ENCODE measurements at places on chromosomes 16 and 17.

- DNase-seq, result no peak
Observed at GRCh38 chr17:28948342-28948741, 3.0 kb downstream of the PHF12 start.

GRCh38 chr17:27513849-27514248, 57.6 kb downstream of the KSR1 start:
- no peak for DNase-seq

GRCh38 chr16:69613378-69614154, 47.8 kb downstream of the NFAT5 start:
- no peak for DNase-seq

DNA sequence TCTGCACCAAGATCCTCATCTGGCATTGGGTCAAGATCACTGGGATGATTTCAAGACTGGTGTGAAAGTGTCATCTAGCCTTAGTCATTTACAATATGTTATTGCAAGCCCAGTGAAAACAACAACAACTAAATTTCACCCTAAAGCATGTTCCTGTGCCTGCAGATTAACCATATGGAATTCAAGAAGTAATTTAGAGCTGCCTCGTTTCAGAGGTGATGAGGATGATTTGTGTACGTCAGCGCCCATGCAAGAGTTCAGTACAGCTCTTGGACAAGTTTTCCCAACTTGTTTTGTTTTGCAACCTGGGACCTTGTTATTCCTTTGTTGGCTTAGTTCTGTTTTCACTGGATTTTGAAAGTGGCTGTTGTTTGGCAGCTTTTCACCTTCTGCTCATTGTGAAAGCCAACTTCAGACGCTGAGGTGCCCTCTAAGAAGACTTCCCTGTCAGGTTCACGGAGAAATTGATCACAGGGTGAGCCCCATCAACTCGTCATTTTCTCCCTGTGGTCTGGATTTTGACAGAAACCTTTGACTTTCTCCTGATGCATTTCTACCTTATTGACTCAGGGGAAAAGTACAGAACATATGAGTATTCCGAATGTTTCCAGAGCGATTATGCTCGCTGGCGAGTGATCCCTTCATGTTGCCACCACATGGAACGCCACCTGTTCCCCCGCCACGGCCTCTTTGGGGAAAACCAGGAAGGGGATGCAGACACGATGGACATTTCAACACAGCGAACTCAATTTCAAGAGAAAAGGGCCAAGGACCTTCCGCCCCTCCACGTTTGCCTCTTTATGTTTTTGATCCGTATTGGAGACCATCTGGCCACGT, 85.6 kb downstream of the FOXL1 start:
- DNase-seq, result no peak

DNA sequence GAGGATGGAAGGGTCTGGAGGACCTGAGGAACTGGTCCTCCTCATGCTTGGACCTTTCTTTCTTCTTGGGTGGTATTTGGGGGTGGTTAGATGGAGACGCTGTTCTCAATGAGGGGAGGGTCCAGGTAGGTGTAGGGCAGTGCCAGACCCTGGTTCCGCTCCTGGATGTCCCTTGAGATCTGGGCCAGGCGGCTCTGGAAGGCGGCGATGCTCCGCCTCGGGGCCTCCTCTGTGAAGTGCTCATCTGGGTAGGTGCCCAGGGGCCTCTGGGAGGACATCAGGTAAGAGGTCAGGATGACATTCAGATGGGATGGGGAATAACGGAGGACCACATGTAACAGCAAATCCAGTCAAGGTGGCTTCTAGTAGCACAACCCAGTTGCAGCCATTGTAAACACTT, 9.0 kb upstream of the ALOX12B start:
- DNase-seq, result no peak
